Right lobe of liver (tissue), 6 donors: ENCODE measurements at places on chromosomes 12 and 14.

DNA sequence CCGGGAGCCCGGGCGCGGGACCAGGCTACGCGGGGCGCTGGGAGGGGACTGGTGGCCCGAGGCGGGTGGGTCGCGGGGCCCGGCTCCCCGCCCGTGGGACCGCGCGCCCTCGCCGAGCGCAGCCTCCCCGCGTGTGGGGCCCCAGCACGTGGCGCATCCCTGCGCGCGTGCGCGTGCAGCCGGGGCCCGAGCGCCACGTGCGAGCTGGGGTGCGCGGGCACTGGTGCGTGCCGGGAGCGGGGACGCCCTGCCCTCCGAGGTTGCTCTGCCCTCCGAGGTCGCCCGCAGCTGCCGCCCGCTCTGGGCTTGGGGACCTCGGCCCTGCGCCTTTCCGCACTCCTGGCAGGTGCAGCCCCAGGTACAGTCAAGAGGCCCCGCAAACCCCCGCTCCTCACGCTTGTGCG, 365 bp upstream of the CCDC88C start:
- peak; percentile 59 for DNase-seq
- no peaks in the 10 kb centered on the region for H3K36me3 ChIP-seq
- H3K27ac ChIP-seq, result no peak overlapping the region
- H3K4me3 ChIP-seq, result peak overlapping the region; percentile 38

DNA sequence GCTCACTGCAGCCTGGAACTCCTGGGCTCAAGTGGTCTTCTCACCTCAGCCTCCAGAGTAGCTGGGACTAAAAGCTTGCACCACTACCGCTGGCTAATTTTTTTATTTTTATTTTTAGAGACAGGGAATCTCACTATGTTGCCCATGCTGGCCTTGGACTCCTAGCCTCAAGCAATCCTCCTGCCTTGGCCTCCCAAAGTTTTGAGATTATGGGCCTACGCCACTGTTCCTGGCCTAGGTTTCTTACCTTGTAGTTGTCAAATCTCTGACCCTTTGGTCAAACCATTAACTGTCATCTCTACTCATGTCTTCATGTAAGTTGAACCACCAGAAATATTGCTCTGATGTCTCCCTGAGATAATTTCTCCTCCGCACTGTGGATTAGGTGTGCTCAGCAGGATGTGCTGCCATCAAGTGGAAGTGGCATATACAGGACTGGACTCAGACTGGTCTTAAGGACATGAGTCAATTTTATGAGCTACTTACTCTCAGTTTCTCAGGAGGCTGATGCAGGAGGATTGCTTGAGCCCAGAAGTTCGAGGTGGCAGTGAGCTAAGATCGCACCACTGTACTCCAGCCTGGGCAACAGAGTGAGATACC, 28.5 kb downstream of the ACTR6 start:
- H3K27ac ChIP-seq, result no peak overlapping the region
- H3K36me3 ChIP-seq, result no peaks in the 10 kb centered on the region
- DNase-seq, result no peak
- no peaks in the 10 kb centered on the region for H3K27me3 ChIP-seq
- H3K4me3 ChIP-seq, result no peak overlapping the region

DNA sequence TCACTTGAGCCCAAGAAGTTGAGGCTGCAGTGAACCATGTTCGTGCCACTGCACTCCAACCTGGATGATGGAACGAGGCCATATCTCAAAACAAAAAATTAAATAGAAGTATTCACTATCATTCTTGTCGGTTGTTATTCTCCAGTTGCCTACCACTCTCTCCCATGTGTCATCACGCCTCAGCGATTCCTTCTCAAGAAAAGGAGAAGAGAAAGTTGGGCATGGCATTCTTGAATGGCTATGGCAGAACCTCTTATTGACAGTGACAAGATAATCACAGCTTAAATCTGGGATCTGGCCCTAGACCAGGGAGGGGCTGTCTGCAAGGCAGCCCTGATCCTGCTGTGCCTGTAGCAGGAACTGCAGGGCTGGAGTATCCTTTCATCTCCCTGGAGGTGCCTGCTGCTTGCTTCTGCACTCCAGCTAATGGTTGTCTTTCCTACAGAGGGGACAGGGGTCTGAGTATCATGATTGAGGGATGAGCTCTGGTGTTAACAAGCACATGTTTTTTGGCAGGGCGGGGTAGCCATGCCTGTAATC, 12.8 kb upstream of the MLEC start:
- no peak overlapping the region for H3K4me3 ChIP-seq
- no peak for DNase-seq
- no peaks in the 10 kb centered on the region for H3K4me1 ChIP-seq
- H3K27me3 ChIP-seq, result no peaks in the 10 kb centered on the region

DNA sequence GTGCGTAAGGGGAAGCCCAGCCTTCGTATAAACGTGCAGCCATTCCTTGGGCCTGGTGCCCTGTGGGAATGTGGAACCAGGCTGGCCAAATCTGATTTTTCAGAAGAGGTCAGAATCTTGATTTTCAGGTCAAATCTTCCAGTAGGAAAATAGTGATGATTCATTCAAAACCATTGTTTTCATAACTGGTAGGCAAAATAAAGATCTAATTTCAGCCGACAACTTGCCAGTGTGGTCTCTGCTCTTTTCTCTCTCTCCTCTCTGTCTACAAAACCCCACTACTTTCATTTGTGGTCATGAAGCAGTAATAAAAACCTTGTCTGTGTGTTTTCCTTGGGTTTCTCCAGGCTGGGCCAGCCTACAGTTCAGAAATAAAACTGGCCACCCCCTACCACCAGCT, 135.1 kb downstream of the RBM19 start:
- no peaks in the 10 kb centered on the region for H3K36me3 ChIP-seq
- H3K4me1 ChIP-seq, result no peaks in the 10 kb centered on the region
- no peak for DNase-seq

DNA sequence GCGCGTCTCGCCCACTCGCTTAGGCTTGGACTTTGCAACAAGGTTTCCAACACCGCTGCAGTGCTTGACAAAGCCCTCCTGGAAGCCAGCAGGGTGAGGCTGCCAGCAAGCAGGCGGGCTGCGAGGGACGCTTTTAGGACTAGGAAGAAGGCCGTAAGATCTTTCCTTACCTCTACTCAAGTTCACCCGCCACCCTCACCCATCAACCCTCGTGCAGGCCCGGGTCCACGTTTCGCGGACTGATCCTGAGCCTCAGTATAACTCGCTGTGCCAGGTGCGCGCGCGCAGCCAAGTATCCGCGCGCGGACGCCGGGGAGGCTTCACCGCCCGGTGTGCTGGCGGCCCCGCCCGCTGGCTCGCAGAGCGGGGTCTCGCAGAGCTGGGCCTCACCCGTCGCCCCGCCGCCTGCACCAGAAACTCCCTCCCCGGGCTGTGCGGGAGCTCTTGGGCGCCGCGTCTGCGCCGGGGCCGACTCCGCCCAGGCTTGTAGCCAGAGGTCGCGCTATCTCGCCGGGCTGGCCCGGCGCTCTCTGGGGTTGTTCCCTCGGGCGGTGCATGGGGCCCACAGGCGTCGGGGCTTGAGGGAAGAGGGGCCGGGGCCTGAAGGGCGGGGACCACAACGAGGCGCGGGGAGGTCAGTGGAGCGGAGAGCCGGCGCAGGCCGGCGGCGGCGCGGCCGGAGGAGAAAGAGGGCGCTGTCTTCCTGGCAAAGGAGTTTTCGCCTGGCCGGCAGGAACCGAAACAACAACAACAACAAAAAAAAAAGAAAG, 7.6 kb upstream of the SIX1 start:
- peak overlapping the region; percentile 43 for H3K4me3 ChIP-seq
- H3K27ac ChIP-seq, result no peak overlapping the region
- no peaks in the 10 kb centered on the region for H3K4me1 ChIP-seq
- H3K36me3 ChIP-seq, result no peaks in the 10 kb centered on the region
- peak; percentile 59 for DNase-seq
- peaks cover 26% of the 10 kb centered on the region for H3K27me3 ChIP-seq

GRCh38 chr12:82595941-82596340, 90.8 kb upstream of the TMTC2 start:
- H3K27ac ChIP-seq, result no peak overlapping the region
- H3K4me1 ChIP-seq, result no peaks in the 10 kb centered on the region
- no peak overlapping the region for H3K4me3 ChIP-seq
- H3K36me3 ChIP-seq, result no peaks in the 10 kb centered on the region

GRCh38 chr12:102896067-102896466, 21.0 kb downstream of the PAH start:
- no peaks in the 10 kb centered on the region for H3K27me3 ChIP-seq
- H3K4me1 ChIP-seq, result no peaks in the 10 kb centered on the region
- peaks cover 60% of the 10 kb centered on the region for H3K36me3 ChIP-seq
- no peak overlapping the region for H3K4me3 ChIP-seq
- no peak overlapping the region for H3K27ac ChIP-seq
- DNase-seq, result no peak

GRCh38 chr12:6461401-6462233, 8.9 kb downstream of the VAMP1 start:
- H3K36me3 ChIP-seq, result peaks cover 24% of the 10 kb centered on the region
- peak overlapping the region; percentile 19 for H3K27ac ChIP-seq
- H3K4me3 ChIP-seq, result no peak overlapping the region
- no peaks in the 10 kb centered on the region for H3K27me3 ChIP-seq
- DNase-seq, result peak; percentile 55

DNA sequence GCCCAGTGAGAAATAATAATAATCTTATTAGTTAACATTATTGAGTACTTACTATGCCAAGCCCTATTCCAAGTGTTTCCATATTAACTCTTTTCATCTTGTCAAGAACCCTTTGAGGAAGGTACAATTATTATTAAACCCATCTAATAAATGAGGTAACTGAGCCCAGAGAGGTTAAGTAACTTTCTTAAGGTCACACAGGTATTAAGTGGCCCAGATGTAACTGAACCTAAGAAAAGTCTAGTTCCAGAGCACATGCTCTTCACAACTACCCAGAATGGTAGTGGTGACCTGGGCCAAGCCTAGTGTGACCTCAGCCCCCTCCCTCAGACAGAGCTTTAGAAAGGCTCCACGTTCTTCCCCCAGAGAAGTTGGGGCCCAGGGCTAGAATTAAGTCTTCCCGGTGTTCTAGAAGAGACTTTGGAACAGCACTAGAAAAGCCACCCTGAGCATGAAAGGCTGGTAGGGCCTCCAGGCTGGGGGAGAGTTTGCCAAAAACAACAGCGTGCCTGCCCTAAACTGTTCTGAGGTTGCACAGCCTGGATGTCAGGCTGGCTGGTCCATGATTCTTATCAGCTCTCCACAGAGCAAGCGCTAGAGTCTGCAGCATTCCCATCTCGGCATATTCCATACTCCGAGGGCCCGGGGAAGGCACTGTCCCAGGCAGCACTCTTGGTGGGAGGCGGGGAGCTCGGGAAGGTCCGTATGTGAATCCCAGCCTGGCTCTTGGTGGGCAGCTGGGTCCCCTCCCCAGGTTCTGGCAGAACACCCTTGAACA, 41.3 kb upstream of the CTDSP2 start:
- DNase-seq, result no peak
- H3K27ac ChIP-seq, result peak overlapping the region; percentile 28
- H3K36me3 ChIP-seq, result no peaks in the 10 kb centered on the region
- no peaks in the 10 kb centered on the region for H3K27me3 ChIP-seq
- no peak overlapping the region for H3K4me3 ChIP-seq

DNA sequence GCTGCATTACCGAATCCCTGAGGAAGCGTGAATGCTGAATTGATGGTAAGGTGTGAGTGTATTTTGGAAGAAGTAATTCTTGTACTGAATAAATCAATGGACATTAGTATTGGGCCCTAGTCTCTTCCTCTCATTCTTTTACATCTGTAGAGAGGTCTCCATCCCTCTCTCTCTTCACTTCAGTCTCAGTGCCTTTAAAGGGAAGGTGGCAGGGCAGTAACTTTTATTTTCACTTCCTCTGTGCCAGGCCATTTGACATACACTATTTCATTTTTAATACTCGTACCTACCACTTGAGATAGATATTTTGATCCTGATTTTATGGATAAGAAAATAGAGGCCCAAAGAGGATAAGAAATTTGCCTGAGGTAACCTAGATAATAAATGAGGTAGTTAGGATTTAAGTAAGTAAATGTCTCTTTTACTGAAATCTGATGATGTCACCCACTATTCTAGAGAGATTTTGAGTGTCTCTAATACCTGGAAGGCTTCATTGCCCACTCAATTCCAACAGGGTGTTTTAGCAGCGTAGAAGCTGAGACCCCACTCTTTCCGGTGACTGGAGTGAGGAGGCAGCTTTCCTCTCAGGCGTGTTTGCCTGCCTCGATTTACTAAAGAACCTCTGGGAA, 177.9 kb upstream of the PRICKLE1 start:
- H3K27me3 ChIP-seq, result no peaks in the 10 kb centered on the region
- no peak for DNase-seq
- H3K27ac ChIP-seq, result no peak overlapping the region
- H3K4me1 ChIP-seq, result no peaks in the 10 kb centered on the region

DNA sequence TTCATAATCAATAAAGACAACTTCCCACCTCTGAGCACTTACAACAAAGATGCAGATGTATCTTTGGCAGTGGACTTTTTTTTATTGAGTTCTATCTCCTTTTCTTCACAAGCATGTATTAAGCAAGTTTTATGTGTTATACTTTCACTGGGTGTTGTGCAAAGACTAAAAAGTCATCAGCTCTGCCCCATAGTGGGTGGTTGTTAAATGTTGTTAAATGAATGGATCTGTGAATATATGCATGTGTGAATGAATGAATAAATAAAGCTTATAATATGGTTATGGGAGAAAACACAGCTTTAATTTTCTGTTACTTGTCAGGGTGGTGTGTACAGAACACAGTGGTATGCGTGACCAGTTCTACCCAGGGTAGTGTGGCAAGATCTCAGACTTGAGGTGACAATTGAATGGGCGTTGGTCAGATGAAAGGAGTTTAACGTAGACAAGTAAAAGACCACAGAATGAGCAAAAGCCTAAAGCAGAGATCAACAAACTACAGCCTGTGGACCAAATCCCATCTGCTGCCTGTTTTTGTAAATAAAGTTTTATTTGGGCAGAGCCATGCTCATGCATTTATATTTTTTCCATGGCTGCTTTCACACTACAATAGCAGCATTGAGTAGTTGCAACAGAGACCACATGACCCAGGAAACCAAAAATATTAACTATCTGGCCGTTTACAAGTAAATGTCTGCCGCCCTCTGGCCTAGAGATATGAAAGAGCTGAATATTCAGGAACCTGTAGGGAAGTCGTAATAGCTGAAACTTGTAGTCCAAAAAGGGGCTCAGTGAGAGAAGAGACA, 207.4 kb upstream of the EEA1 start:
- DNase-seq, result no peak
- no peaks in the 10 kb centered on the region for H3K27me3 ChIP-seq
- H3K4me3 ChIP-seq, result no peak overlapping the region

DNA sequence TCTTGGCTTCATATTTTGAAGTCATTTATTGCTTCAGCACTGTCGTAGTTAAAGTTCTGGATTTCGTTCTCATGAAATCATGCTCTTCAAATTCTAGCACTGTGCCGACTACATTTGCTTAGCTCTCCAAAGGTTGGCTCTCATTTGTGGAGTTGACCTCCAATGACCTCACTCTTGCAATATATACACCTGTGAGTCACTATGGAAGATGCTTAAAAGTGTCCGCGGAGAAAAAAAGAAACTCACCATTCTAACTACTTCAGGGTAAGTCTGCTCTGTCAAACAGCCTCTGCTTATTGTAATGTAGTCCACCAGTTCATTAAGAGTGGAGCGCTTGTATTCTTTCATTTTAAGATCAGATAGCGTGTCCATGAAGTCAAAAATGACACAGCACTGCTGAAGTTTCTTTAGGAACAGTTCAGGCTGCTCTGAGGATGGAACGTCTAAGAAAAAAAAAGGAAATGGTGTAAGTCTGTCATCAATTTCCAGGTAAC, 89.7 kb downstream of the PPP2R5E start:
- H3K36me3 ChIP-seq, result peaks cover 7% of the 10 kb centered on the region
- H3K4me1 ChIP-seq, result peaks cover 14% of the 10 kb centered on the region
- no peak for DNase-seq
- H3K27me3 ChIP-seq, result no peaks in the 10 kb centered on the region
- no peak overlapping the region for H3K27ac ChIP-seq
- no peak overlapping the region for H3K4me3 ChIP-seq

GRCh38 chr12:100504804-100505203, 31.1 kb downstream of the NR1H4 start:
- H3K27ac ChIP-seq, result peak overlapping the region; percentile 94
- no peaks in the 10 kb centered on the region for H3K27me3 ChIP-seq
- peak overlapping the region; percentile 47 for H3K4me3 ChIP-seq
- H3K36me3 ChIP-seq, result no peaks in the 10 kb centered on the region
- peaks cover 49% of the 10 kb centered on the region for H3K4me1 ChIP-seq
